ENCODE measurements at places on chromosomes 2 and 18. TPM values are rescaled to one million over a fixed set of nuclear protein-coding genes. Genes with fewer than 3 reads are reported as not detected.

MYO5B gene
- 4.5 TPM for total RNA-seq

GRCh38 chr2:227410191-227410590, 22.4 kb upstream of the SCYGR1 start:
- no peak overlapping the region for H3K4me3 ChIP-seq
- H3K27ac ChIP-seq = no peak overlapping the region
- H3K4me1 ChIP-seq = peaks cover 20% of the 10 kb centered on the region
- no peak for DNase-seq

- H3K27ac ChIP-seq = no peak overlapping the region
- DNase-seq = no peak
- H3K4me3 ChIP-seq = no peak overlapping the region
- H3K27me3 ChIP-seq = no peaks in the 10 kb centered on the region
Measured at GRCh38 chr18:79386547-79386946, 9.2 kb upstream of the NFATC1 start.

GRCh38 chr18:37499044-37499443, 66.6 kb downstream of the CELF4 start:
- DNase-seq = no peak
- H3K4me1 ChIP-seq = no peaks in the 10 kb centered on the region
- H3K27ac ChIP-seq = no peak overlapping the region
- peaks cover 14% of the 10 kb centered on the region for H3K27me3 ChIP-seq
- H3K4me3 ChIP-seq = no peak overlapping the region

GRCh38 chr2:230591850-230592249, 120.8 kb upstream of the CAB39 start:
- no peak for DNase-seq
- H3K4me3 ChIP-seq = no peak overlapping the region
- no peaks in the 10 kb centered on the region for H3K4me1 ChIP-seq
- H3K27me3 ChIP-seq = no peaks in the 10 kb centered on the region
- H3K36me3 ChIP-seq = no peaks in the 10 kb centered on the region

- no peak overlapping the region for H3K27ac ChIP-seq
- no peaks in the 10 kb centered on the region for H3K36me3 ChIP-seq
- DNase-seq = no peak
Measured at GRCh38 chr2:166572937-166573336, 78.9 kb upstream of the SCN7A start.
